ENCODE measurements at places on chromosomes 12 and 14.

DNA sequence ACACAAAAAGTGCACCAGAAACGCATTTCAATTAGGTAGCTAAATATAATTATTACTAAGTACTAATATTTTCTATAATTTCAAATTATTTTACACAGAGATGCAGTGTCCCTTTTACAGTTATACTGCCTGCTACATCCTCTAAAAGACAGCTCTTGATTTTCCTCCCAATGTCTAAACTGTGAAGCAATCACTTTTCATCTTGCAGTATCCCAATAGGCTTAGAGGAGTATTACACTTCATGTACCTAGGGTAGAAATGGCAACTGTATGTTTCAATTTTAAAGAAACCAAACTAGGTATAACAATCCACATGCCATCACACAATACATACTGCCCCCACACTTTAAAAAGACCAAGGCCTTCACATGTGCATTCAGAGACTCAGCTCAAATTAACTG lies 7.3 kb downstream of the RSRC2 start:
- DNase-seq = no peak

- DNase-seq = no peak
Measured at GRCh38 chr14:78851189-78851588, 681.0 kb downstream of the NRXN3 start.

GRCh38 chr14:81474148-81474492 lies 59.5 kb downstream of the SEL1L start:
- DNase-seq = no peak

DNA sequence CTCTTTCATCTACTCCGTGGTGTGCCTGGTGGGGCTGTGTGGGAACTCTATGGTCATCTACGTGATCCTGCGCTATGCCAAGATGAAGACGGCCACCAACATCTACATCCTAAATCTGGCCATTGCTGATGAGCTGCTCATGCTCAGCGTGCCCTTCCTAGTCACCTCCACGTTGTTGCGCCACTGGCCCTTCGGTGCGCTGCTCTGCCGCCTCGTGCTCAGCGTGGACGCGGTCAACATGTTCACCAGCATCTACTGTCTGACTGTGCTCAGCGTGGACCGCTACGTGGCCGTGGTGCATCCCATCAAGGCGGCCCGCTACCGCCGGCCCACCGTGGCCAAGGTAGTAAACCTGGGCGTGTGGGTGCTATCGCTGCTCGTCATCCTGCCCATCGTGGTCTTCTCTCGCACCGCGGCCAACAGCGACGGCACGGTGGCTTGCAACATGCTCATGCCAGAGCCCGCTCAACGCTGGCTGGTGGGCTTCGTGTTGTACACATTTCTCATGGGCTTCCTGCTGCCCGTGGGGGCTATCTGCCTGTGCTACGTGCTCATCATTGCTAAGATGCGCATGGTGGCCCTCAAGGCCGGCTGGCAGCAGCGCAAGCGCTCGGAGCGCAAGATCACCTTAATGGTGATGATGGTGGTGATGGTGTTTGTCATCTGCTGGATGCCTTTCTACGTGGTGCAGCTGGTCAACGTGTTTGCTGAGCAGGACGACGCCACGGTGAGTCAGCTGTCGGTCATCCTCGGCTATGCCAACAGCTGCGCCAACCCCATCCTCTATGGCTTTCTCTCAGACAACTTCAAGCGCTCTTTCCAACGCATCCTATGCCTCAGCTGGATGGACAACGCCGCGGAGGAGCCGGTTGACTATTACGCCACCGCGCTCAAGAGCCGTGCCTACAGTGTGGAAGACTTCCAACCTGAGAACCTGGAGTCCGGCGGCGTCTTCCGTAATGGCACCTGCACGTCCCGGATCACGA lies 2.2 kb downstream of the SSTR1 start:
- DNase-seq = no peak

DNA sequence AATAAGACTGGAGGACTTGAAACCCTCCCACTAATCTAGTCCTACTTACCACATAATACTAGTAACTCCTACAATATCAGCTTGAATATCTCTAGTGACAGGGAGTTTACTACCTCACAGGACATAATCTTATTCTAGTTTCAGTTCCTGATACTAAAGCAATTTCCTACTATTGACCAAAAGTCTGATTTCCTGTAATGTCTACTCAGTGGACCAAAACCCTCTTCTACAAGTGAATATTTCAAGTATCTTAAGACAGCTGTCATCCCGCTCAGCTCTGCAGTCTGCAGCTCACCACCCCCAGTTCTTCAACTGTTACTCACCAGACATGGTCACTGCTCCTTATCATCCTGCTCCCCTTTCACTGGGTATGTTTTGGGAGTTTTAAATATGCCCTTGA lies 70.8 kb upstream of the TMCC3 start:
- DNase-seq = no peak
